ENCODE measurements at places on chromosomes 3 and 15.

- DNase-seq, result no peak
Measured at GRCh38 chr3:14605067-14605466, 46.5 kb upstream of the CCDC174 start.

- no peak for DNase-seq
Measured at GRCh38 chr3:177410730-177411129, 213.4 kb upstream of the TBL1XR1 start.

DNA sequence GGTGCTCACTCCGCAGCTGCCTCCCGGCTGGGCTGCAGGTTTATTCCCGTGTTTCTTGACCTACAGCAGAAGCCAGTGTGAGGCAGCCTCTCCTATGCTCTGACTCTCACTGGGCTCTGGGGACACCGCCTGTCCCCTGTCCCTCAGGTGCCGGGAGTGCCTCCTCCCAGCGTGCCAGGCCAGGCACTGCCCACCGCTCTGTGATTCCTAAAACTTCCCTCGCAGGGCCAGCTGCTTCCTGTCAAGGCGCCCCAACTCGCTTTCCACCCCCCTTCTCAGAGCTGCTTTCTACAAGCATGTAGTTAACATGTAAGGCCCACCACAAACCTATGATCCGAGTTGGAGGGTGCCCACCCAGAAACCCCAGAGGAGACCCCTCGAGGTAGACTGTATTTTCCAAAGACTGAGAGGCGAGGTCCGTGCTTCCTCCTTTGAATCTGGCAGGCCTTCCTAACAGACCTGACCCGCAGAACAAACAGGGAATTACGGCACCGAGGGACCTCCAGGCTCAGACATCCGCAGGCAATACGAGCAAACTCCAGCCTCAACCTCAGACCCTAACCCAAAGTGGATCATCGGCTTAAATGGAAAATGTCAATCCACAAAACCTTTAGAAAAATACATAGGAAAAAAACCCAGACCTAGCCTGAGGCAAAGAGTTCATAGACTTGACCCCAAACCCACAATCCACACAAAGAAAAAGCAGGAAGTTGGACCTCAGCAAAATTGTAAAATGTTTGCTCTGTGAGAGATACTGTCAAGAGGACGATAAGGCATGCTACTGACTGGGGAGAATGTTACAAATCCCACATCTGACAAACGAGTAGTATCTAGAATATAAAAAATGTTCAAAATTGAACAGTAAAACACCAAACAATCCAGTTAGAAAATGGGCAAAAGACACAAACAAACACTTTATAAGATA lies 121.3 kb upstream of the IQSEC1 start:
- no peak for DNase-seq

DNA sequence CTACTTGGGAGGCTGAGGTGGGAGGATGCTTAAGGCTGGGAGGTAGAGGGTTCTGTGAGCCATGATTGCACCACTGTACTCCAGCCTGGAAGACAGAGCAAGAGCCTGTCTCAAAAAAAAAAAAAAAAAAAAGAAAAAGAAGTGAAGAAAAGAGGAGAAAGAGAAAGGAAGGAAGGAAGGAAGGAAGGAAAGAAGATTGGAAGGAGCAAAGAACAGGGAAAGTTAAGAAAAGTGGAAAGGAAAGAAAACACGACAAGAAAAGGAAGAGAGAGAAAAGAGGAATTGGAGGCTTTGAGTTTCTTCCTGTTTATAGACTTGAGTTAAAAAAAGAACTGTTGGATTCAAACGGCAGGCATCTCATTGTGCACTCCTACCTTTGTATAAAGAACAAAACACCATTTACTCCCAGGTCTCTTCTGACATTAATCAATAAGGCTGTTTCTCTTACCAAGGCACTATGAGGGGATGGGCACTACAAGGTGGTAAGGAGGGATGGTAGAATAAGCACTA lies 73.5 kb downstream of the EDEM1 start:
- DNase-seq, result no peak

Data from stimulated activated CD4-positive, alpha-beta T cell treated with anti-CD3 and anti-CD28 coated beads, Interleukin-15, amount 100 ng/mL, for 48 hours (primary cell).